ENCODE measurements at places on chromosomes 3 and 15.

DNA sequence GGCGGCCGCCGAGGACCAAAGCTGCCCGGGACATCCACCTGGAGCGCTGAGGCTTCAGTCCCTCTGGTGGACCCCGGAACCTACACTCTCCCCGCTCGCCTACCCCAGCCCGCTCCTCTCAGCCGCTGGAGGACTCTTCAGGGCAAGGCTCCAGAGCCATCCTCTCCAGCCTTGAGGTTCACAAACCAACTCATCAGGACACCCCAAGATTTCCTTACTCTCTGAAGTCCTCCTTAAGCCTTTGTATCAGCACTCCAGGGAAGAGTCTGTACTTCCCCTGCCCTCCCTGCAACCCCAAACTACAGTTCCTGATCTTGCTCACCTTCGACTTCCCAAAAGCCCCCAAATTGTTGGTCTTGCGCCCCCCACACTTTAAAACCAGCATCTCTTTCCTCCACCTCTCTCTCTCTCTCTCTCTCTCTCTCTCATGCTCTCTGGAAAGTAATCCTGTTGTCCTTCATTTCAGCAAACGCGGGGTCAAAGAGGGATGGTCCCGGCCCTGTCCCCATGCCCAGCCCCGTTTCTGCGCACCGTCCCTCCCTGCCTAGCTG, 438 bp downstream of the THBS1 start:
- no peak for DNase-seq

GRCh38 chr3:126537730-126538281, 13.9 kb downstream of the CHST13 start:
- no peak for DNase-seq

DNA sequence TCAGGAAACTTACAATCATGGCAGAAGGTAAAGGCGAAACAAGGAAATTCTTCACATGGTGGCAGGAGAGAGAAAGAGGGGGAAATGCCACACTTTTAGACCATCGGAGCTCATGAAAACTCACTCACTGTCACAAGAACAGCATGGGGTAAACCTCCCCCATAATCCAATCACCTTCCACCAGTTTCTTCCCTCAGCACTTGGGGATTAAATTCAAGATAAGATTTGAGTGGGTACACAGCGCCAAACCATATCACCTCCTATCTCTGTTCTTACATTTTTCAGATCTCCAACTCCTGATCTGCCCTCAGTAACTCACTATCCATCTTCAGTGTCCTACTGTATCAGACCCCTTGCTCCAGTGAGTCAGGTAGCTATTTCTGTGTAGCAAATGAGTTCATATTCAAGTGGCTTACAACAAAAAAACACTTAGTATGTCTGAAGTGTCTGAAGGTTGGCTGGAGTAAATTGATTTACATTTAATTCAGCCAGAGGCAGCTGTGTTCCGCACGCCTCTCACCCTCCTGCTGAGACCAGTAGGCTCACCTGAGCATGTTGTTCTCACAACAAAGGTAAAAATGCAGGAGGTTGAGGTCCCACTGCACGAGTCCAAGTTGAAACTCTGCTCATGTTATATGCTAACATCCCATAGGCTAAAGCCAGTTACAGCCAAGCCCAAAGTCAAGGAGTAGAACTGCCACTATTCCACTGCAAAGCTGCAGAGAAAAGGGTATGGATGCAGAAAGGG, 180.7 kb upstream of the LMCD1 start:
- no peak for DNase-seq

DNA sequence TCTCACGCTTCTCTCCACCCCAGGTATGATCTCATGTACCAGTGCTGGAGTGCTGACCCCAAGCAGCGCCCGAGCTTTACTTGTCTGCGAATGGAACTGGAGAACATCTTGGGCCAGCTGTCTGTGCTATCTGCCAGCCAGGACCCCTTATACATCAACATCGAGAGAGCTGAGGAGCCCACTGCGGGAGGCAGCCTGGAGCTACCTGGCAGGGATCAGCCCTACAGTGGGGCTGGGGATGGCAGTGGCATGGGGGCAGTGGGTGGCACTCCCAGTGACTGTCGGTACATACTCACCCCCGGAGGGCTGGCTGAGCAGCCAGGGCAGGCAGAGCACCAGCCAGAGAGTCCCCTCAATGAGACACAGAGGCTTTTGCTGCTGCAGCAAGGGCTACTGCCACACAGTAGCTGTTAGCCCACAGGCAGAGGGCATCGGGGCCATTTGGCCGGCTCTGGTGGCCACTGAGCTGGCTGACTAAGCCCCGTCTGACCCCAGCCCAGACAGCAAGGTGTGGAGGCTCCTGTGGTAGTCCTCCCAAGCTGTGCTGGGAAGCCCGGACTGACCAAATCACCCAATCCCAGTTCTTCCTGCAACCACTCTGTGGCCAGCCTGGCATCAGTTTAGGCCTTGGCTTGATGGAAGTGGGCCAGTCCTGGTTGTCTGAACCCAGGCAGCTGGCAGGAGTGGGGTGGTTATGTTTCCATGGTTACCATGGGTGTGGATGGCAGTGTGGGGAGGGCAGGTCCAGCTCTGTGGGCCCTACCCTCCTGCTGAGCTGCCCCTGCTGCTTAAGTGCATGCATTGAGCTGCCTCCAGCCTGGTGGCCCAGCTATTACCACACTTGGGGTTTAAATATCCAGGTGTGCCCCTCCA, 19.1 kb downstream of the TYRO3 start:
- DNase-seq = no peak

DNA sequence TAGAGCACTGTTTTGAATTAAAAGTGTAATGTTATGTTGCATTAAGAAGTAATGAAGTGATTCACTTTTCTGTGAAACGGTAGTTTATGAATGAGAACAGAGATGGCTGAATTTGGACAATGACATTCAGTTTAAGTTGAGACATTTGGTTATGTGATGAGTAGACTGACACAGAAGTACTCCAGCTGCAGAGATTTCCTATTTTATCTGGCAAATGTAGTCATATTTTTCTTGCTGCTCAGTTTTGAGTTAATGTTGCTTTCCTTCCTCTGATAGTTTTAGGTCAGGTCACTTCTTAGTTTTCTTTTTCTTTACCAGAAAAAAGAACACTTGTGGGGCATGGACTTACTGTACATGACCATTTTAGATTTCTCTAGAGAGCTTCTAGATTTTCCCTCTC, 51.2 kb downstream of the ASB7 start:
- DNase-seq = no peak
